ENCODE measurements at places on chromosomes 12 and 14.

- DNase-seq, result no peak
Observed at GRCh38 chr14:98018628-98019027, 1221.4 kb downstream of the VRK1 start.

- peak; percentile 78 for DNase-seq
Observed at GRCh38 chr12:29725587-29726320, 58.0 kb downstream of the TMTC1 start.

GRCh38 chr12:69904777-69905176 is 79.8 kb downstream of the MYRFL start:
- DNase-seq, result peak; percentile 82

DNA sequence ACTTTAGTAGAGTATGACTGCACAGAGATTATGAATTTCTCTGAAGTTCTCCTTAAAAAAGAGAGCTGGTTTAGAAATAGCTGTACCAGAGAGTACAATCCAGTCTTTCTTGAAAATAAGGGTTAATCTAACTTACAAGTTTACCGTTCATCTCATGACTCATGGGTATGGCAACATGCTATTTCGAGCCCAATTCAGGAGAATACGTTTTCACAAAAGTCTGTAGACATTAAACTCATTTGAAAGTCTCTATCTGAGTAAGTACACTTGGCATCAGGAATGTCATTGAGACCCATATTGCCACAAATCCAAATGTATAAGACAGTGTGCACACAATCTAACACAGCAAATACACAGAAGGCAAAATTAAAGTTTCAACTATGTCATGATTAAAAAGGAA is 160.5 kb downstream of the PIK3C2G start:
- DNase-seq, result peak; percentile 30

- DNase-seq, result no peak
Observed at GRCh38 chr12:132448463-132448820, 41.5 kb upstream of the FBRSL1 start.

- DNase-seq, result no peak
Observed at GRCh38 chr12:105935981-105936380, 202.8 kb downstream of the NUAK1 start.

DNA sequence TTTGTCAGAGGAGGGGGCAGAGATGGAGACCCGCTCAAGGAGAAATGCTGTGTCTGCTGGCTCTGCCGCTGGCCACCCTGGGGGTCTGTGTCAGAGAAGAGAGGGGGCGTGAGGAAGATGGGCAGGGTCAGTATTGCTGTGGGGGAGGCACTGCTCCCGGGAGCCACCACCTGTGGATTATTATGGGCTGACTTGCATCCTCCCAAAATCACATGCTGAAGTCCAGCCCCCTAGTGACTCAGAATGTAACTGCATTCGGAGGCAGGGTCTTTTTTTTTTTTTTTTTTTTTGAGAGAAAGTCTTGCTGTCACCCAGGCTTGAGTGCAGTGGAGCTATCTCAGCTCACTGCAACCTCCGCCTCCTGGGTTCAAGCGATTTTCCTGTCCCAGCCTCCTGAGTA is 12.3 kb downstream of the ABCD4 start:
- peak; percentile 16 for DNase-seq

GRCh38 chr12:105933671-105934665 is 204.8 kb downstream of the NUAK1 start:
- DNase-seq, result peak; percentile 80

DNA sequence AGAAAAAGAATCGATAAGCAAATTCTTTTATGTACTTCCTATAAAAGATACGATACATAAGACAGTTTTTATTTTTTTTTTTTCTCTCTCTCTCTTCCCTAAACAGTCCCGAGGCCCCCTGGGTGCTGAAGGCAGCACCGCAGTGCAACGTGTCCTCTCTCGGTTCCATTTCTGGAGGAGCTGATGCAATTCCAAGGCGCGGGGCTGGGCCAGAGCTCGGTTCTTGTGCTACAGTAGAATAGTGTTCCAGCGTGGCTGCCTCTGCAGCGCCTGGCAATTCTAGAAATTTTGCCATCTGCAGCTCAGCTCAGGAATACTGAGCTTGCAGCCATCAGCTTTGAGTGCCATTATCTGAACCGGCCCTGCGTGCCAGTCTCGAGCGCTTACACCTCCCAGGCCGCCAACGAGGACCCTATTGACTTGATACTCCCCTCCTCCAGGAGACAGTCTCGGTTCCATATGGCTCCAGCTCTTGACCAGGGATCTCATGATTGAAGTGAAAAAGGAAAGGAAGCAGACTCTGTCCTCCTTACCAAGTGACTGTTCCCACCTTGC is 630 bp downstream of the ALDH1L2 start:
- DNase-seq, result peak; percentile 82

- no peak for DNase-seq
Observed at GRCh38 chr12:48377646-48378045, 26.9 kb upstream of the ZNF641 start.

GRCh38 chr14:54803396-54803795 is 99.2 kb downstream of the GCH1 start:
- DNase-seq, result no peak

GRCh38 chr14:37403626-37404025 is 191.4 kb downstream of the FOXA1 start:
- DNase-seq, result no peak

DNA sequence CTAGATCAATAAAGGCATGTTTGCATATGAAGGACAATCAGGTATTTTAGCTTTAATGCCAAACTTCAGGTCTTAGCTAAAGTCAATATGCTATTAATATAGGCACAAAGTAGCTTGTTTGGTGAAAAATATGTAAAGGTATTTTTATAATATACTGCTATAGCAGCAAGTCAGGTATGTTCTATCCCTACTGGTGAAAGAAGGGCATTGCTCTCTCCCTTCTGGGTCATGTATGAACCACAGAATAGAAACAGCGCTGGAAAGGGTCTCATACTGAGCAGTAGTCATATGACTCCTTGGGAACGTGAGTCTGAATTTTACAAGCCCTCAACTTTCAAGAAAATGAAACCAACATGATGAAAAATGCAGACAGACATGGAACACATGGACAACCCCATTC is 314.6 kb downstream of the GRIN2B start:
- DNase-seq, result no peak

DNA sequence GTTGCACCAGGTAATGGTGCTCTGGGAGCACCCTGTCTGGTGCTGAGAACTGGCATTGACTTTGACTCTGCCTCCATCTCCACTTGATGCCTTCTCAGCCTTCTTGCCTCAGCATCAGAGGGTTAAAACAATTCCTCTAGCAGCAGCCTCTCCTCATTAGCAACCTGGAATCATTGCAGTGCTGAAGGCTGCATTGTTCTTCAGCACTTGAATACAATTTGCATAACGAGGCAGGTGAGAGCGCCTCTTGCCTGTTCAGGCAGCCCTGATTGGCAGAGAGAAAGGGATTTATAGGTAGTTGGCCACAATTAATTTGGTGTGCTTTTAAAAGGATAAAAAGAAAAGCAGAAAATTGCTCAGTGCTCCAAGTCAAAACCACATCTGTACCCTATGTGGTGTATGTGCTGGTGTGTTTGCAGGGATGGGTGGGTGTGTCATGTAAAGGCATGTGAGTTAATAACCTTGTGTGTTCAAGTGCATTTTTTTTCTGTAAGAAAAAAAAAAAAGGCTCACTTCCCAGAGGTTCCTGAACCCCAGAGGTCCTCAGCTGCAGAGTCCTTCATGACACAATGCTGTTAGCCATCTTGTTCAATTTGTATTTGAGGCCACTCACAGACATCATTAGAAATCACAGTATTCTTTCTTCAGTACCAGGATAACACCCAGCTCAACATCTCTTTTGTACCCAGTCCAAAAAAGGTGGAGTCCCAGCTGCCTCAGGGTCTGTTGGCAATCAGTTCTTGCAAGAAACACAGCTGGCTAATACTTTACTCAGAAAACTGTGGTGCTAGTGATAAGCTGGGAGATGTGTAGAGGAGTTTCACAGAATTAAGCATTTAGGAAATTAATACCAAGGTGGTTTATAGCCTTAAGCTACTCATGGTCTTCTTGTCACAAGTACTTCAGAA is 385.6 kb downstream of the GRIN2B start:
- DNase-seq, result no peak

DNA sequence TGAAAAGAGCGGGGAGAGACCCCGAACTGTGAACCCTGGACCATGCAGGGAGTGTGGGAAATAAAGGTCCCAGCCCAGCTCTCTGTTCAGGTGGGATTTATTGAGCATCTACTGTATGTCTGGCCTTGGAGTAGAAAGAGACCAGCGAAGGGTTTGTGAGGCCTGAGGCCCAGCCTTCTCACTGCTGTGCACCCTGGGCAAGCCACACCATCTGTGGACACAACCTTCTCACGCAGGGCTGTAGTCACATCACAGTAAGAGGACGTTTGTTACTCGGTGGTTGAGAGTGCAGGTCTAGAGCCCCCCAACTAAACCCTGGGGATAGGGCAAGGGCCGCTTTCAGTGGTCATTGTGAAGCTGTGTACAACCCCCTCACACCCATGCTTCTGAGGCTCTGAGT is 18.2 kb downstream of the FAM222A start:
- DNase-seq, result no peak

DNA sequence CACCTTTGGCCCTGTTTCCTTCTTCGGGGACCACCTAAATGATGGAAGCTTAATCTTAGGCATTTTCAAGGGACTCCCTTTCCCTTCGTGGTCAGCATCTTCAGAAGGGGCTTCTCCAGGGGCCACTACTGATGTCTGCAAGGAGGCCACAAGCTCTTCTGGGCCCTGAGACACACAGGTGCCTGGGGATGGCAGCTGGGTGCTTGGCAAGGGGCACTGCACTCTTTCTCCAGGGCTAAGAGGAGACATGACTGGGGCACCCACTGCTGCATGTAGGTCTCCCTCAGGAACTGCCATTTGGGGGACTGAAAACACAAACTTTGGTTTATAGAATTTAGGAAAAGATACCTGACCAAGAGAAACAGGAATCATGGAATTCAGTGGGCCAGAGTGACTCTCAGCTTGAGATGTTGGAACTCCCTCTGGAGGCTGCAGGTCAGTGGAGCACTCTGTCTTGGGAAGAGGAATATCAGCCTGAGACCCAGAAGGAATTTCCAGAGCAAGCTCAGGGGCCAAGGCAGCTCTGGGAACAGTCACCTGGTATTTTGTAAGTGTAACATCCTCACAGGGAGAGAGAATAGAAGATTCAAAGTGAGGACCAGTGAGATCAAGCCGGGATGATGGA is 16.0 kb downstream of the PLD4 start:
- no peak for DNase-seq

Measured in fibroblast of the aortic adventitia (primary cell).